ENCODE measurements at places on chromosomes 7 and 10.

- DNase-seq: no peak
Observed at GRCh38 chr7:93890041-93890463, 501 bp downstream of the TFPI2 start.

- no peak for DNase-seq
Observed at GRCh38 chr7:120123528-120123927, 149.4 kb upstream of the KCND2 start.

- DNase-seq: no peak
Observed at GRCh38 chr7:1971946-1972654, 260.6 kb downstream of the MAD1L1 start.

DNA sequence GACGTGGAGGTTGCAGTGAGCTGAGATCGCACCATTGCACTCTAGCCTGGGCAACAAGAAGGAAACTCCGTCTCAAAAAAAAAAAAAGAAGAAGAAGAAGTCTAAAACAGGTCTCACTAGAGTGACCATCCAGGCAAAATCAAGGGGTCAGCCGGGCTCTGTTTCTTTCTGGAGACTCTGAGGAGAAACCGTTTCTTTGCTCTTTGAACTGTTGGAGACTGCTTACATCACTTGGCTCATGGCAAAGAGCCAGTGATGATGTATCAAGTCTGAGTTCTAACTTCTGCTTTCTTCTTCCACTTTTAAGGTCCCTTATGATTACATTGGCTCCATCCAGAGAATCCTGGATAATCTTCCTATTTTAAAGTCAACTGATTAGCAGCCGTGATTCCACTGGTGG is 306.8 kb downstream of the WDR11 start:
- no peak for DNase-seq

DNA sequence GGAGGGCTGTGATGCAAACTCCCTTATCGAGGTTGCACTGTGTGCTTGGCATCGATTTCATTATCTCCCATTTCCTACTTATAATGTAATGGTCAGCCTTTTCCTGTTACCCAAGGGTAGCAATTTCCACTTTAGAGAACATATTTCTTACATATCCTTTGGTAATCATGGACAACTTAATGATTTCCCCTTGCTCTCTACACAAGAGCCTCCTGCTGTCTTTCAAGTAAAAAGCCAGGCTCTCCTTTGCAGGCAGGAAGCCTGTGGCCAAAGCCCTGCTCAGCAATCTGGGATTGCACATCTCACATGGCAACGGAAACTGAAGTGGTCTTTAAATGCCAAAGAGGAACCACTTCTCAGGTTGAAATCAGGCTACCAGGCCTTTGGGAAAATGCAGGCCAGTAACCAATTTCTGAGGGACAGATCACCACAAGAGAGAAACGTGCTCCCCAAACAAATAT is 86.7 kb upstream of the IKZF1 start:
- DNase-seq: no peak

DNA sequence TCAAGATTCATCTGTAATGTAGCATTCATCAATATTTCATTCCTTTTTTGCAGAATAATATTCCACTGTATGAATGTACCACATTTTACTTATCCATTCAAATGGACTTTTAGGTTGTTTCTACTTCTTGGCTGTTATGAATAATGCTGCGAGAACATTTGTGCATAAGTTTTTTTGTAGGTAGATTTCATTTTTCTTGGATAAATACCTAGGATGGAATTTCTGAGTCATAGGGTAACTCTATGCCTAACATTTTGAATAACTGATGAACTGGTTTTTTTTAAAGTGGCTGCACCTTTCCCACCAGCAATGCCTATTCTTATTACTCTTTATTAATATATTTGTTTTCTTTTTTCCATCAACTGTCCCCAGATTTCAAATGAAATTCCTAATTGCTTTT is 9.1 kb upstream of the XPNPEP1 start:
- no peak for DNase-seq

GRCh38 chr10:8044908-8045725 is 9.4 kb upstream of the GATA3 start:
- no peak for DNase-seq

- DNase-seq: no peak
Observed at GRCh38 chr7:113128031-113128430, 9.7 kb upstream of the SMIM30 start.

DNA sequence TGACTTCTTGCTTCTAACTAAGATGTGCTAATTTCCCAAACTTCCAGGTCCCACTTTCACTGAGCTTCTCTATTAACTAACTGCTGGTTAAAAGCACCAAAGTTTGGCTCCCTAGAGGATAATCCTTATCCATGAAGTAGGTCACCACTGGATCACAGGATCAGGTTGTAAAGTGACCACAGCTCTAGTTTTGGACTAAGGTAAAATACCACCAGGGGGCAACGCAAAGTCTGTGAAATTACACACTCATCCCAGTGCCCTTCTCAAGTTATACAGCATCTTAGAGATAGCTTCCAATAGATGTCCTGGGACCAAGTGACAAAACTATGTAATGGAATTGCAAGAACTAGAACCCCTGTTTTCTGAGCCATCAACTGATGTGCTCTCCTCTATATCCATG is 116.4 kb upstream of the ASAH2 start:
- no peak for DNase-seq

DNA sequence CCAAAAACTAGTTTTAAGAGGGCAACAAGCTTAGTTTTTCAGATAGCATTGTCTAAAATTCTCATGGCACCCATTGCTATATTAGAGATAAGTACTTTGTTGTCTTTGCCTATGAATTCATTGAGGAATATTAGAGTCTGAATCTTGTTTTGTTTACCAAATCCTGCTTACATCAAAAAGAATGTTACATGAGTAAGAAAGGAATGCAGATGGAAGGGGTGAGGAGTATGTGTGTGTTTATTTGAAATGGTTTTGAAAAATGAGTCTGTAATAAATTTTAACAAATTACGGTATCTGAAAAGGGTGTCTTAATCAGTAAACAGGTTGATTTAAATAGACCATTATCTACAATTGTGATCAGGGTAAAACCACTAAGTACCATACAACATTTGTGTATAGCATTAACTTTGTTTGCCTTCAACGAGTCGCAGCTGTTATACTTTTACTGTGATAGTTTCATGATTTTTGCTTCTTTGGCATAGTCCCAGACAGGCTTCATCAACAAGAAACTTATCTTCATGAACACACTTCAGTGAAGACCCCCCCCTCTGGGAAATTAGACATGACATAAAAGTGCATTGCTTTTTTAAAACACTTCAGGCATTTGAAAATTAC is 1183.9 kb upstream of the C7orf33 start:
- no peak for DNase-seq

- DNase-seq: no peak
Observed at GRCh38 chr7:155363852-155364600, 66.3 kb downstream of the INSIG1 start.

DNA sequence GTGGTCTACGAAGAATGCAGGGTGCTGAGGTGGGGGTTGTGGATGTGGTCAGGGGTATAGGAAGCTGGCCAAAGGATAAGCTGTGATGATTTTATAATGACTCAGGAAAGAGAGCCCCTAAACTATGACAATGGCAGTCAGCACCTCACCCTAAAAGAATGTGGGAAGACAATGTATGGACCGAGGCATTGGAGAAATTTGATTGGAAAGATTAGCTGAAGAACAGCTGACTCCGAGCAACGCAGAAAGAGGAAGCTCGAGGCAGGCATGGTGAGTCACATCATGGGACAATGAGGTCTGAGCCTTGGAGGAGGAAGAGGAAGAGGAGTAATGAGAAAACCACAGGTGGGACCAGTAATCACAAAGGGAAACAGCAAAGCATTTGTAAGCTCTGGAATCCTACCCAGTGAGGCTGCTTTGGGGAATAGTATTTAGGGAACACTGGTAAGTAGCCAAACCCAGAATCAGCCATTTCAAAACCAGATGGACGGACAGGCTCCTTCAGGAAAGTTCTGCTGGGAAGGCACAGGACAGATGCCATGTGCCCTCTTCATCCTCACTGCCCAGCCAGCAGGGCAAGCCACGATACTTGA is 295.4 kb downstream of the PRPF18 start:
- DNase-seq: no peak

DNA sequence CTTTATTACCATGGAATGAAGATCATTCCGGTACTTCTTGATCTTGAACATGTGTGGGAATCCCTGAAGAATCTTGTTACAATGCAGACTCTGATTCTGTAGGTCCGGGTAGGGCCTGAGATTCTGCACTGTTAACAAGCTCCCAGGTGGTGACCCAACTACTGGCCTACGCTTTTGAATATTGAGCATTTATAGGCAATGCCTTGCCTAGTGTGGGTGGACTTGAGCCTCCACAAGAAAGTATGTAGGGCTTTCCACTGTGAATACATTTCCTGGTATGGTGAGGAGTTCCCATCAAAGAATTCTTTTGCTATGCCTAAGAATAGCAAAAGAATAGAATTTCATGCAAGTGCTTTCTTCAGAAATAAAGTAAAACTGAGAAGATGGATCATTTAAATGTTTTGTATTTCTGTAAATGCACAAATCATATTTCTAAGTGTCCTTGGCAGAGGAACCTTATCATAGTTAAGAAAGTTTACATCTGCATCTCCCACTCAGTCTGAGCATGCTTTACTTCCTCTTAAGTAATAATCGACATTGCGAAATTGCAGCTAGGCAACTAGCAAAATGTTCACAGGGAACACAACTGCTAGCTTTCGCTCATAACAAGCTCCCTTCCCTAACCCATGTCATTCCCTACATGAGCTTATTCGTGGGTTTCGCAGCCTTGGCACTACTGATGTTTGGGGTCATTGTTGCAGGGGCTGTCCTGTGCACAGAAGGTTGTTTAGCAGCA is 71.4 kb downstream of the AHR start:
- DNase-seq: no peak

DNA sequence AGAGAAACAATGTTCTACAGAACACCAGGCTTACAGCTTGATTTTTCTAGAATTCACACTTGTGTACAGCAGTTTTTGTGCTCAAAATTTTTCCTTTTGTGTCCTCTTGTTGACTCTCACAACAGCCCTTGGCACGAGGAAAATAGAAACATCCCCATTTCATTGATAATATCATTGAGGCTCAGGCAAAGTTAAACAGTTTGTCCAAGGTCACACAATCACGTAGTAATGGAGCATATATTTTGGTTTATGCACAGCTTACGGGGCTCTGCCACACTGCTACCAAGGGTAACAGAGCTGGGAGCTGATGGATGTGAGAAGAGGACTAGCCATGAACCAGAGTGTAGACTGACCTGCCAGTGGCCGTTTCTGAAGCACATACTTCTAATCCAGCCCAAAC is 292.0 kb downstream of the FZD1 start:
- no peak for DNase-seq

DNA sequence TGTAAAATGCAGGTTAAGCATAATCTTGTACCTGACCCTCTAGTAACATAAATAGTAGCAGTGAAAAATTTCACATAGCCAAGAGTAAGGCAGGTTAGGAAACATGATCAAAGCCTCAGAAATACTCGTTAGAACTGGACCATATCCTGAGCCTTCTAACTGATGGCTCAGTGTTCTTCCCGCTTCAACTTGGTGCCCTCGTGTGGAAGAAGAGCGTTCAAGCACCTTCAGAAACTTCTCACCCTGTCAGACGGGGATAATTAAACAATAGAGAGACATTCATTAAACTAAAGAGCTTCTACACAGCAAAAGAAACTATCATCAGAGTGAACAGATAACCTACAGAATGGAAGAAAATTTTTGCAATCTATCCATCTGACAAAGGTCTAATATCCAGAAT is 124.5 kb downstream of the MYOF start:
- DNase-seq: no peak

DNA sequence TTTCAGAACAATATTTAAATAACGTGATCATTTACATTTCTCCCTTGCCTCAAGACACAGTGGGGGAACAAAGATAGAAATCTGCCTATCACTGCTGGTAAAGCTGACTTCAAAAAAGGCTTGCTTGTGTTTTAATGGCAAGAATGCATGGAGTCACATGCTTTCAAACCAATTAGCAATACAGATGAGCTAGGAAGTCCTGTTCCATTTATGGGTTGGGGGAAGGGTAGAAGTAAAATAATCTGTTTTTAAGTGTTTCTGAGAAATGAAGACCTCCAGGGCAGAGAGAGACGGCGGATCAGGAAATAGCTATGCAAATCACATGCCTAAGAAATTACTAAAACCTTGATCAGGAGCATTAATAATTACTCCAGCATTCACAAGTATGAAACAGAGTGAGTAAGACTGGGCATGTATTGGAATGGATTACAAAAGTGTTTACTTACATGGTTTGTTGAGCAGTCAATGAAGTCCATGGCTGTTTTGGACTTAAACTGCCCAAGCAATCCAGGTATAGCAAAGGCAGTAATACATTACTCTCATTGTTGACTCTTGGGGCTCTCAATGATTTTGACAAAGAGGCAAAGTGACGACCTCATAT is 142.0 kb downstream of the ARID5B start:
- DNase-seq: no peak

- no peak for DNase-seq
Observed at GRCh38 chr10:108060246-108060645, 895.7 kb upstream of the SORCS1 start.

DNA sequence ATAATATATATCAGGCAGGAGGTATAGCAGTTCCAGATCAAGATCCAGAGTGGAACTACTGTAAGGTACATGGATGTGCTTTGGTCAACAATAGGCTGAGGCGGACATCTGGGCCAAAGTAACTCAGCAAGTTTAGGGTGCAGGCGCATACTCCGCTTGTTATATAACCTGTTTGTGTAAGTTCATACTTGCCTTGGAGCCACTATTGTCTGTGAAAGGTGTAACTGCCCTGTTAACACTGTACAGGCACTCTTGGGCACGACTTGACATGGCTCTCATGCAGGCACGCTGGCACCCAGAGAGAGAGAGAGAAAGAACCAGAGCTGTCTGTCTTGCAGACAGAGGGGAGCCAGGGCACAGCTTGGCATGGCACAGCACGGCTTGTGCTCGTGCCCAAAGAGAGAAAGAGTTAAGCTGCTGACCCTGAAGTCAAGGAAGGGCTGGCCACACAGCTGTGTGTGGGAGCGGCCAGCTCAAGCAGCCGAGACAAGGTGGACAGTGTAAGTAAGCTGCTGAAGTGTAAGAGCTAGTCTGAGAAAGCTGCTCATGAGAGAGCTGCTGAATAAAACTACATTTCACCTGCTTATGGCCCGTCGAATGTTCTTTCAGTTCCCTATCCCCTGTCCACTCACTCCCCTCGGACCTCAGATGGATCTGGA is 47.8 kb upstream of the KAT6B start:
- DNase-seq: no peak
